Gastroesophageal sphincter (tissue), 4 donors: ENCODE measurements at places on chromosomes 5 and 9.
A peak's percentile ranks its signal among the peaks of the same experiment; 100 is the strongest.

DNA sequence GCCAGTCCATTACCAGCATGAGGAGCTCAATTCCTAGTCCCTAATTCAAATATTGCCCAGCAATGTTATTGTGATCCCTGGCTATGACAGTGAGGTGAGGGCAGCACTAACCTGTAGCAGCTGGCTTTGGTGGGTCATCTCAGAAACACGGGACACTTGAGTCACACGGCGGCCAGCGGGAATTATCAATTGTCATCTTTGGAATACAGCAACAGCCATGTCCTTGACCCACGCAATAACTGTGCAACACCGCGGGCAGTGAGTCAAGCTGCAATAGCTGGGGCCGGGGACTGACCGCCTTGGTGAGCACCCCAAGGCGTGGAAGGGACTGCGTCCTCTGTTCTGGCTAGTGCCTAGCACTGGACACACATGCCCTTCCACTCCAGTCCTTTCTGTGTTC, 62.5 kb upstream of the ALDH1B1 start:
- no peak overlapping the region for H3K27ac ChIP-seq
- H3K36me3 ChIP-seq: no peaks in the 10 kb centered on the region
- ATAC-seq: no peak
- no peak overlapping the region for H3K4me3 ChIP-seq

DNA sequence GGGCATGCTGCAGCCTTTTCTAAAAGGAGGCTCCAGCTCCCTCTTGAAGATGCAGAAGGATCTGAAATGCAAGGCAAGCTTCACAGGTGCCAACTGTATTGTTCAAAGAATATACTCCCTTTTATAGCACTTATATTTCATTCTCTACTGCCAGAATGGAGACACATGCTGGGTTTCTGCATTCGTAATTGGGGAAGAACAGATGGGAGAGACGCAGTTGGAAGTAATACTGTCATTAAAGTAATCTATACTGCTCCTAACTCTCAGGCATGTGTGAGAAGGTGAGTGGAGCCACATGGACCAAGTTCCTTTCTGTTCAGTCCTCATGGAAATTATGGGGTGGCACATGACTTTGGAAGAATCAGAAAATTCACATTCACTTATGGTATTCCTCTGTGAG, 226.4 kb downstream of the TRIM32 start:
- H3K4me3 ChIP-seq: no peak overlapping the region
- H3K27ac ChIP-seq: no peak overlapping the region
- ATAC-seq: no peak
- no peaks in the 10 kb centered on the region for H3K36me3 ChIP-seq
- peaks cover 24% of the 10 kb centered on the region for H3K27me3 ChIP-seq

DNA sequence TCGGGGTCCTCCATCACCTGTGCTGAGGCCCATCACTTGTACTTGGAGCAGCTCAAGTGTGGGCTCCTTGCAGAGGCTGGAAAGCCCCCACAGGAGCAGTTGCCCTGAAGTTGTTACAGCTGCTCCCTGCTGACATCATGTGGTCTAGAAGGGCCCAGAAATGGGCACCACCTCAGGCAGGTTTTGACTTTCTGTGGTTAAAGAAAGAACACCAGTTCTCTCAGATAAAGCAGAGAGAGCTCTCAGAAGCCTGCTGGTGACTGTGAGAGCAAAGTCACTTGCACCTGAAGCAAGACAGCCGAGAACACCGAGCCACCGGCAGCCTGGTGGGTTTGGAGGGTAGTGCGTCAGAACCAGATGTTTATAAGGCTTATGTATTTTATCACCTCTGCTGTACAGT, 70.4 kb downstream of the MVB12B start:
- H3K36me3 ChIP-seq: no peaks in the 10 kb centered on the region
- H3K27ac ChIP-seq: no peak overlapping the region
- ATAC-seq: no peak
- H3K27me3 ChIP-seq: no peaks in the 10 kb centered on the region

DNA sequence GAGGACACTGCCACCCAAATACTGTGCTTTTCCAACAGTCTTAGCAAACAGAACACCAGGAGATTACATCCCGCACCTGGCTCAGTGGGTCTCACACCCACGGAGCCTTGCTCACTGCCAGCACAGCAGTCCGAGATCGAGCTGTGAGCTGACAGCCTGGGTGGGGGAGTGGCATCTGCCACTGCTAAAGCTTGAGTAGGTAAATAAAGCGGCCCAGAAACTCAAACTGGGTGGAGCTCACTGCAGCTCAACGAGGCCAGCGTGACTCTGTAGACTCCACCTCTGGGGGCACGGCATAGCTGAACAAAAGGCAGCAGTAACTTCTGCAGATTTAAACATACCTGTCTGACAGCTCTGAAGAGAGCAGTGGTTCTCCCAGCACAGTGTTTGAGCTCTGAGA, 28.8 kb downstream of the EPB41L4A start:
- H3K4me1 ChIP-seq: no peaks in the 10 kb centered on the region
- no peak overlapping the region for H3K27ac ChIP-seq
- H3K36me3 ChIP-seq: no peaks in the 10 kb centered on the region
- no peak overlapping the region for H3K4me3 ChIP-seq
- no peak for ATAC-seq

DNA sequence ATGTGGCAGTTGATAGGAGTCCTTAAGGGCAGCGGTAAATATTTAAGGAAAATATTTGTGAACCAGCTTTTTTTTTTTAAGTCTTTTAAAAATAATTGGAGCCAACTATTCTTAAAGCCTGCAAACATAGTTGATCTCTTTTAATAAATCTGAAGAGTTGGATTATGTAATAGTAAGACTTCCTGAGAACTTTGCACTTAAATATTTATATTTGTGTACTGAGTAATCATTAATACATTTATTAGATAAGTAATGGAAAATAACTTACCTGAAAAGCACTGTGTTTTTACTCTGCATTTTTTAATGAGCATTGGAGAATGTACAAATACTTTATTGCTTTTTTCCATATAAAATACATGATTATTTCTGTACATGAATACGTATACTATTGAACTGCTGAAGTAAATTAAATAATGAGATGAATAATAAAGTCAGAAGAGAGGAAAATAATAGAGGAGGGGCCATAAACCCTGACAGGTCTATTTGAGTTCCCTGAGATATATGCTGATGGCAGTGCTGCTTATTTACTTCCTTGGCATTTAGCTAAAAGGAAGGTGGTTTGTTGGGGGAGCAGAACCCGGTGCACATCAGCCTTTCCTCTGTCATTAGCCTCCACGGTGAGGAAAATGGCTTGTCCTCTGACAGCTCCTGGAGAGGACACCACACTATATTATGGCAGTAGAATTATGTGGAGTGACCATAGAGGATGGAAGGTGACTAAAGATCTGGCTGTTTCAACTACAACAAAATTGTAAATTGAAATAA, 148.0 kb downstream of the ZSWIM6 start:
- no peak overlapping the region for H3K27ac ChIP-seq
- H3K36me3 ChIP-seq: no peaks in the 10 kb centered on the region
- no peaks in the 10 kb centered on the region for H3K27me3 ChIP-seq
- peaks cover 11% of the 10 kb centered on the region for H3K4me1 ChIP-seq

GRCh38 chr9:134378901-134379338, 52.7 kb downstream of the RXRA start:
- no peaks in the 10 kb centered on the region for H3K27me3 ChIP-seq
- peak; percentile 13 for ATAC-seq
- peaks cover 96% of the 10 kb centered on the region for H3K4me1 ChIP-seq
- no peak overlapping the region for H3K4me3 ChIP-seq

DNA sequence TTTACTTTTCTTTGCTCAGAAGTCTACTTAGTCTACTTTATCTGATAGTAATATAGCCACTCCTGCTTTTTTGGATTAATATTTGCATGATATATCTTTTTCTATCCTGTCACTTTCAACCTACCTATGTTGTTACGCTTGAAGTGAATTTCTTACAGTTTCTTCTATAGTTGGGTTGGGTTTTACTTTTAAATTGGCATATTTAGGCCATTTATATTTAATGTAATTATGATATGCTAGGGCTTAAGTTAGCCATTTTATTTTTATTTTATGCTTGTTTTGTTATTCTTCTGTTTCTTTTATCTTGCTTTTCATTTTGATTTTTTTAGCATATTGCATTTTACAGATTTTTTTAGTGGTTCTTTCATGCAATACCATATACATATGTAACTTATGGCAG, 164.7 kb downstream of the AOPEP start:
- no peak overlapping the region for H3K27ac ChIP-seq
- H3K27me3 ChIP-seq: no peaks in the 10 kb centered on the region
- no peaks in the 10 kb centered on the region for H3K36me3 ChIP-seq
- no peak for ATAC-seq
- no peak overlapping the region for H3K4me3 ChIP-seq

GRCh38 chr9:98045234-98046179, 11.0 kb upstream of the NANS start:
- no peaks in the 10 kb centered on the region for H3K4me1 ChIP-seq
- no peak for ATAC-seq
- peaks cover 12% of the 10 kb centered on the region for H3K27me3 ChIP-seq
- no peak overlapping the region for H3K27ac ChIP-seq

DNA sequence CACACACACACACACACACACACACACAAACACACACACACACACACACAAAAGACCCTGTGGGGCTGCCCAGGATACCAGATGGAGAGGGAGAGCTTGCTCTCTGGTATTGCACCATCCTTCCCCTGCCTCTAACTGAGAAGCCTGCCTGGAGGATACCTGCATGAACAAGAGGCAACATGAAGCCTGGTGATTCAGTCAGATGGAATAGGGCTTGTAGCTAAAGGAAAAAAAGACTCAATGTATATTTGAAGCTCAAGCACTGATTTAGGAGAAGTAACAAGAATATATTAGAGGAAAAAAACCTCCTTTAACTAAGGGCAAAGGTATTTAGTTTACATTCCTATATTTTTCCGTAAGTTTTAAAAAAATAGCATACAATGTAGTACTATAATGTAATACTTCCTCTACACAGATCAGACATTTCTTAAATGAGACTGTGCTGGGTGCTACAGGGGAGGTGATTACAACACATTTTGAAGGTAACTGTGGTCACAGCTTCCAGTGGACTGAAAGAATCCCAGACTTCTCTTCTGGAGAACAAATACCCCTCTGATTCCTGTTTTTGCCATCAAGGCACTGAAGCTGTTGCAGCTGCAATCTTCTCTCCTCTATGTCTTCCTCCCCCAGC, 169.3 kb downstream of the DCP2 start:
- peaks cover 5% of the 10 kb centered on the region for H3K36me3 ChIP-seq
- ATAC-seq: no peak
- no peaks in the 10 kb centered on the region for H3K4me1 ChIP-seq
- H3K27ac ChIP-seq: no peak overlapping the region
- H3K27me3 ChIP-seq: no peaks in the 10 kb centered on the region

DNA sequence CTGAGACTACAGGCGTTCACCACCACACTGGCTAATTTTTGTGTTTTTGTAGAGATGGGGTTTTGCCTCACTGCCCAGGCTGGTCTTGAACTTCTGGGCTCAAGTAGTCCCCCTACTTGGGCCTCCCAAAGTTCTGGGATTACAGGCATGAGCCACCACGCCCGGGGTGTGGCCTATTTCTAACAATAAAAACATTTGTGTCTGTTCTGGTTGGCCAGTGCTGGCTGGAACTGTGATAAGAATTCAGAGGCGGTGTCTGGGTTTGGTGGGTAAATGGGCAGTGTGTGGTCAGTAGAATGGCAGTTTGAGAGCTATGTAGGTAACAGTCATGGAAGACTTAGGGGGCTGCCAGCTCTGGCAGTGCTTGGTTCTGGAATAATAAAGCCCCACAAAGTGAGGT, 46.9 kb upstream of the SYNPO start:
- H3K27ac ChIP-seq: peak overlapping the region; percentile 23
- H3K4me1 ChIP-seq: peaks cover 47% of the 10 kb centered on the region
- no peak for ATAC-seq
- H3K36me3 ChIP-seq: no peaks in the 10 kb centered on the region
- H3K4me3 ChIP-seq: no peak overlapping the region
- no peaks in the 10 kb centered on the region for H3K27me3 ChIP-seq

DNA sequence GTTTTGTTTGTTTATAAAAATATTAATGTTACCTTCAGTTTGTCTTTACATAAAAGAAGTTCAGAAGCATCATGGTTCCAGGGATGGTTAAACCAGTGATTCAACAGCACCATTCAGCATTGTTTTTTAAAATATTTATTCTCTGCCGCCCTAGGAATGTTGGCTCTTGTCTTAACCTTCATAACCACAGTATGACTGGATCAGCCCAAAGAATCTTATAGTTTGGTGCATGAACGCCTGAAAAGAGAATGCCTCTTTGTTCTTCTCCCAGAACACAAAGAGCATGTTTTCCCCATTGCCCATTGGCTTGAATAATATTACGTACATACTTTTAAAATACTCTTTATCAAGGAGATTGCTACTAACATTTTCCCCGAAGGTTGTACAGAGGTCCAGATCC, 413.4 kb downstream of the ANXA1 start:
- no peak overlapping the region for H3K4me3 ChIP-seq
- H3K27ac ChIP-seq: no peak overlapping the region
- ATAC-seq: no peak
- H3K36me3 ChIP-seq: no peaks in the 10 kb centered on the region

DNA sequence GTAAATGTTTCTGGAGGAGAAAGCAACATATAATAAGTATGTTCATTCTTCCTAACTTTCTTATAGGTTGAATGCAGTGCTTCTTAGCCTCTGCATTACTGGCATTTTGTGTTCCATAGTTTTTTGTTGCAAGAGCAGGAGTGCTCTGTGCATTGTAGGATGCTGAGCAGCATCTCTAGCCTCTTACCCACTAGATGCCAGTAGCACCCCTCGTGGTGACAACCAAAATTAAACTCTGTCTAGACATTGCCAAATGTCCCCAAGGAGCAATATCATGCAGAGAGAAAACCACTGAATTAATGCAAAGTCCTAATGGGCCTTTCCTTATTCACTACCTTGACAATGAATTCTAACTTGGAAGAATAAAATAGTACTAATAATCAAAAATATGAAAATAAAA, 147.0 kb downstream of the GLIS3 start:
- H3K27ac ChIP-seq: no peak overlapping the region
- no peak for ATAC-seq
- H3K36me3 ChIP-seq: no peaks in the 10 kb centered on the region
- H3K27me3 ChIP-seq: no peaks in the 10 kb centered on the region

DNA sequence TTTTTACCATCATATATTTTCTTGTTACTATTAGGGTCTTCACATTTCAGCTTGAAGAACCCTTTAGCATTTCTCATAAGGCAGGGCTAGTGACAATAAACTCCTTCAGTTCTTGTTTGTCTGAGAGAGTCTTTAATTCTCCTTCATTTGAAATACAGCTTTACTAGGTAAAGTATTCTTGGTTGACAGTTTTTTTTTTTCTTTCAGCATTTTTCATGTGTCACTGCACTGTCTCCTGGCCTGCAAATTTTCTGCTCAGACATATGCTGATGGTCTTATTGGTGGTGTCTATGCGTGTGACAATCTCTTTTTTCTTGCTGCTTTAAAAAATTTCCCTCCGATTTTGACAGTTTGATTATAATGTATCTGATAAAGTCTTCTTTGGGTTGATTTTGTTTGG, 399.9 kb downstream of the SH3GL2 start:
- no peak for ATAC-seq
- H3K4me3 ChIP-seq: no peak overlapping the region
- no peaks in the 10 kb centered on the region for H3K4me1 ChIP-seq
- H3K27ac ChIP-seq: no peak overlapping the region

GRCh38 chr5:138972230-138972629, 97.1 kb upstream of the LRRTM2 start:
- no peaks in the 10 kb centered on the region for H3K27me3 ChIP-seq
- no peak overlapping the region for H3K27ac ChIP-seq
- no peak overlapping the region for H3K4me3 ChIP-seq
- H3K4me1 ChIP-seq: peaks cover 42% of the 10 kb centered on the region
- no peak for ATAC-seq
- H3K36me3 ChIP-seq: no peaks in the 10 kb centered on the region

- H3K27ac ChIP-seq: no peak overlapping the region
- peaks cover 41% of the 10 kb centered on the region for H3K27me3 ChIP-seq
- H3K4me1 ChIP-seq: no peaks in the 10 kb centered on the region
- H3K4me3 ChIP-seq: no peak overlapping the region
- H3K36me3 ChIP-seq: no peaks in the 10 kb centered on the region
- no peak for ATAC-seq
Observed at GRCh38 chr5:146399481-146399880, 47.7 kb upstream of the TCERG1 start.
